AG09309 (cell line): ENCODE measurements at places on chromosomes 4 and X.

GRCh38 chrX:150337026-150337425 lies 26.1 kb upstream of the MAMLD1 start:
- no peak for DNase-seq

DNA sequence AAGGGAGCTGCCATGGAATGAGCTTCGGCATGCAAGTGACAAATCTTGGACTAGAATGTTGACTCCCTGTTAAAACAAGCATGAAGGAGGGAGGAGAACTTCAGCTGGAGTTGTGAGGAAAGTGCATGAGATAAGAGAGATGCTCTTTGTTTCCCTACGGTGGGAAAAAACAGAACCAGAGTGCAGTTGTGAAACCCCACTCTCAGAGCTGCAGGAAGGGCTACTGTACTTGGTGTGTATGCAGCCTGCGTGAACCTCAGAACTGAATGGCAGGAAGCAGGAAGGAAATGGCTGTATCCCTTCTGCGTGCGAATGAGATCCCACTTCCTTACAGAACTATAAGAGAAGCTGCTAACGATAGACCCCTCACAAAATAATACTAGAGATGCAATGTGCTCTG lies 57.2 kb downstream of the EGF start:
- DNase-seq, result no peak

DNA sequence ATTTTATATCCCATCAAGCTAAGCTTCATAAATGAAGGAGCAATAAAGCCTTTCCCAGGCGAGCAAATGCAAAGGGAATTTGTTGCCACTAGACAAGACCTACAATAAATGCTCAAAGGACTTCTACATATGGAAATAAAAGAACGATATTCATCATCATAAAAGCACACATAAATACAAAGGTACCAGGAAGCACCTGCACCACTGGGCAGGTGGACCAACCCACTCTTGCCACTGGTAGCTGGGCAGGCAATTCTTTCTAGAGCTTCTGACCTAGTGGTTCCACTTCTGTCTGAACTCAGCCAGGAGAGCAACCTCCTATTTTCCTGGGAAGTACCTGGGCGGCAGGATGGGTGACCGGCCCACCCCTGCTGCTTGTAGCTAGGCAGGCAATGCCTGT lies 237.2 kb upstream of the ITM2A start:
- no peak for DNase-seq

DNA sequence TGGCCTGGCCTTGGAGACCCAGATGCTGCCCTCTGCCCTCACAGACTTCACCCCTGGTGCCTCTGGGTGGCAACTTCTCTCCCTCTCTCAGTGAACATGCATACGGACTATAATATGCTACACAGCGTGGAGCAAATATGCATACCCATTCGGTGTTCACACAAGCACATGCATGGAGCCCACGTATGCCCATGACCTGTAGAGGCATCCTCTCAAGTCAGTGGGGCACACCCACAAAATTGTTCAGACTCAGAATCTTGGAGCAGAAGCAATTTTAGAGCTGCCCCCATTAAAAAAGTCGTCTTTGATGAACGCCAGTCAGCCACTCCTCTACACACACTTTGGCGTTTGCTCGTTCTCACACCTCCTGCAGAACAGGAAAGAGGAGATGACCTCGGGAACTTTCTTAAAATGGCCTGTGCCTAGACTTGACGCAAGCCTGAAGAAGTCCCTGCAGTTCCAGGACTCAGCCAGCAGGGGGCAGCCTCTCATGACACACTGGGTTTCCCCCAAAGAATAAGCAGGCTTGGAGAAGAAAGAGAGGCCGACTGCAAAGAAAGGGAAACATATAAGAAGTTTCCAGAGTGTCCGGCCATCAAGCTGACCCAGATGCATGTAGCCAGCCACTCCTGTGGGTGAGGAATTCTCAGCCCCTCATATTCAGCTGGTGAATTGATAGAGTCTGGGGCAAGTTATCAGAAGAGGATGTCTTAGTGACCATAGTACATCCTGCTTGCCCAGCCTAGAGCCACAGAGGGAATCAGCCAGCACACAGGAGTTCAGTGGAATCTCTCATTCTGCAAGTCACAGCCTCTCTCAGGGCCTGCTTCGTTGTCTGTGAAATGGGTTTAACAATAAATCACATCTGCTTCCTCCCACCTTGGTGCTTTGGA lies 17.3 kb downstream of the APLN start:
- peak; percentile 21 for DNase-seq

DNA sequence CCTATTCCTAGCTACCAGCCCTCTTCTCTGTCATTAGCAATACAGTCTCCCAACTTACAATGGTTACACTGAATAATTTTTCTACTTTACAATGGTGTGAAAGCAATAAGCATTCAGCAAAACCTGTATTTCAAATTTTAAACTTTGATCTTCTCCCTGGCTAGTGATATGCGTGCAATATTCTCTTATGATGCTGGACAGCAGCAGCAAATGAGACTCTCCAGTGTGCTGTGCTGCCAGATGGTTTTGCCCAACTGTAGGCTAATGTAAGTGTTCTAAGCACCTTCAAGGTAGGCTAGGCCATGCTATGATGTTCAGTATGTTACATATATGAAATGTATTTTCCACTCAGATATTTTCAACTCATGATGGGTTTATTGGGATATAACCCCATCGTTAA lies 5.9 kb upstream of the GAR1 start:
- no peak for DNase-seq

- no peak for DNase-seq
These were observed 492.0 kb downstream of the PCDH11X start for GRCh38 chrX:92270936-92271855.

GRCh38 chr4:98394134-98394533 lies 132.9 kb downstream of the RAP1GDS1 start:
- DNase-seq, result no peak

- DNase-seq, result no peak
These were observed 80.1 kb upstream of the MXRA5 start for GRCh38 chrX:3426552-3426951.

- DNase-seq, result no peak
These were observed 59.7 kb downstream of the AFM start for GRCh38 chr4:73541251-73541650.

- DNase-seq, result no peak
These were observed 15.3 kb downstream of the PDK3 start for GRCh38 chrX:24480400-24480865.

DNA sequence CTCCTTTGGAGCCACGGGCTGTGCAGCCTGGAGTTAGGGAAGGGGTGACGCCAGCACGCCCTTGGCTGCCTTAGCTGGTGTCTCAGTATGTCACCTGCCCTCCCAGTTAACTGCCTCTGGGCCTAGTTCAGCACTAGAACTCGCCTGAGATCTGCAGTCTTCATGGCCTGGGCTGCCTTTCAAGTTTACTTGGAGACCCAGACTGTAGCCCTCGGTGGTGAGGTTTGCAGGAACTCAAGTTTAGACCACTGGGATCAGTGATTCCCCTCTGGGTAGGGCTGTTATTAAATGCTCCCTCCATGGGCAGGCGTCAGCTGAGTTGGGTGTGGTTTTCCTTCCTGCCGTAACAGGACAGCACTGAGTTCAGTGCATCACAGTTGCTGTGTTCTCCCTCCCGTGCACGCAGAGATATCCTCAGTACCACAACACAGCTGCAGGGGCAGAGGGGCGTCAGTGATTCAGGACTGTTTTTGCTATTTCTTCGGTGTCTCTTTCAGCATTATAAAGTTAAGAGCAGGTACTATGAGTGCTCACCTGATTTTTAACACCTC lies 30.5 kb downstream of the PLAC8 start:
- DNase-seq, result no peak

DNA sequence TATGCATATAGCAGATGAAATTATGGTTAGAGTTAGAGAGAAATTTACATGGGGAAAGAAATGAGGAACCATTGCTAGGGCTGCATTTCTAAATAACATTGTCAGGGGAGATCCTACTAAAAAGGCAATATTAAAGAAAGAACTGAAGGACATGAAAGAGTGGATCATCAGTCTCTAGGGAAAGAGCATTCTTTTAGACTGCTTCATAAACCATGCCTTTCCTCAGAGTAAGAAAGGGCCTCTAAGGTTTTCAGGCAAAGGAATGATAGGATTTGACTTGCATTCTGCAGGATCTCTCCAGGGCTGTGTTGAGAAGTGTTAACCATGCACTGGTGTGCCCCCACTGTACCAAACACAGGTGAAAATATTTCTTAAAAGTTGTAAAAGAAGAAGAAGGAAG lies 385.4 kb upstream of the MAD2L1 start:
- DNase-seq, result no peak

DNA sequence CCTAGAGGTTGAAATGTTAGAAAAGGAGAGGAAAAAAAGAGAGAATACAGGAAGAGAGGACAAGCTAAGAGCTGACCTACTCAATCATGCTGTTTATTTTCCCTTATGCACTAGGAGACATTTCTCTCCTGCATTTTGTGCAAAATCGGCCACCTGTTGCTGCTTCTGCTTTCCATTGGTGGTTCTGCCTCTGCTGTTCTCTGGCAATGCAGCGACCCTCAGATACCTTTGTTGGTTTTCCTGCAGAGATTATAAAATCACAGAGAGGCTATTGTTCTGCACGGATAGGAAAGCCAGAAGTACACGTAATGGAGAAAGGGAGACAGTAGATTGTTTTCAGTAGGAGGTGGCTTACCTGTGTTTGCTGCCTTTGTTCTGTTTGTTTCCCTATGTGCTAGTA lies 108.9 kb downstream of the UNC5C start:
- DNase-seq, result no peak

- DNase-seq, result no peak
These were observed 15.4 kb downstream of the TSPAN5 start for GRCh38 chr4:98642991-98643426.

DNA sequence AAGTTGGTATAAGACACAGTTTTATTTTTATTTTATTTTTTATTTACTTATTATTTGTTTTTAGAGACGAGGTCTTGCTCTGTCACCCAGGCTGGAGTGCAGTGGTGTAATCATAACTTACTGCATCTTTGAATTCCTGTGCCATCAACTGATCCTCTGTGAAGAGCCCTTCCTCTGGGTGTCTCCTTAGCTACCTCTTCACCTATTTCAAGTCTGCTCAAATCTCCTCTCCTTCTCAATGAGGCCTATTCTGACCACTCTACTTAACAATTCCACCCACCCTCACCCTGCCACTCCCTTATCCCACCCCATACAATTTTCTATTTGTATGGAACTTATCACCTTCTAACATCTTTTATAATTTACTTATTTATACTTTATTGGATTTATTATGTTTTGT lies 183.4 kb downstream of the PPP3CA start:
- no peak for DNase-seq
